Glomerular endothelial cell (primary cell): ENCODE measurements at places on chromosomes 1 and 21. TPM values are rescaled to one million over a fixed set of nuclear protein-coding genes. Genes with fewer than 3 reads are reported as not detected.

- DNase-seq: no peak
Observed at GRCh38 chr1:217049081-217049480, 325.9 kb upstream of the ESRRG start.

DNA sequence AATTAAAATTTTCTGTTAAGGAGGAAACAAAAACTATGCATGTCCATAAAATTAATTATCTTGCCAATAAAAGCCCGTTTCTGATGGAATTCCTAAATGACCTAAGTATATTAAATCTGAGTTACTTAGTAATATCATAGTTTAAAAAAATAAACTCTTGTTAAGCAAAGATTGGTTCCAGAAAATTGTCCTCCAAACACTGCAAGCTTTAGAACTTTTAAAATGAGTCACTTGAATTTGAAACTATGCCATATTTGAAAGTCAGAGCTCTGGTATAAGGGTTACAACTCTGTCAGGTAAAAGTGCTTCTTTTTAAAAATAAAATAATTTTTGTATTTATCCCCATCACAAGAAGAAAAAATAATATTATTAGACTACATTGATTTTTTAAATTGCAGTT is 409.5 kb downstream of the PLPP3 start:
- no peak for DNase-seq

GRCh38 chr1:172650474-172651193 is 8.3 kb upstream of the FASLG start:
- no peak for DNase-seq

- DNase-seq: no peak
Observed at GRCh38 chr1:100164216-100164615, 13.8 kb downstream of the LRRC39 start.

CYYR1 gene
- total RNA-seq: 24.1 and 28.2 TPM in 2 replicates

PRAMEF33 gene
- not detected in 2 replicates for total RNA-seq

AJAP1 gene
- total RNA-seq: 0.06 and 1.5 TPM in 2 replicates

NUP210L gene
- total RNA-seq: not detected in 2 replicates

ABCA4 gene
- 1.5 and 7.0 TPM in 2 replicates for total RNA-seq

CACNA1S gene
- total RNA-seq: not detected in 2 replicates

ZC3H12A gene
- total RNA-seq: 7.2 and 23.0 TPM in 2 replicates

GBP4 gene
- total RNA-seq: 27.0 and 38.0 TPM in 2 replicates
